ENCODE measurements at places on chromosomes 4 and X. TPM values are rescaled to one million over a fixed set of nuclear protein-coding genes. Genes with fewer than 3 reads are reported as not detected.
A peak's percentile ranks its signal among the peaks of the same experiment; 100 is the strongest.

Gene MMRN1
- total RNA-seq = not detected

Gene TMSB15C
- 1.8 TPM for total RNA-seq

Gene SPACA5
- total RNA-seq = not detected

Gene KANTR
- total RNA-seq = 1.3 TPM

Gene AFM
- not detected for total RNA-seq

Gene CTAG2
- not detected for total RNA-seq

Gene ESX1
- not detected for total RNA-seq

GRCh38 chr4:186068581-186069348, at the start of gene TLR3:
TLR3 (plus strand) TSS chr4:186069156; CDS start chr4:186076620, 7,464 bp downstream.
- DNase-seq = peak; percentile 61

- DNase-seq = no peak
Measured at GRCh38 chr4:123343400-123344041, 53.1 kb upstream of the SPRY1 start.

DNA sequence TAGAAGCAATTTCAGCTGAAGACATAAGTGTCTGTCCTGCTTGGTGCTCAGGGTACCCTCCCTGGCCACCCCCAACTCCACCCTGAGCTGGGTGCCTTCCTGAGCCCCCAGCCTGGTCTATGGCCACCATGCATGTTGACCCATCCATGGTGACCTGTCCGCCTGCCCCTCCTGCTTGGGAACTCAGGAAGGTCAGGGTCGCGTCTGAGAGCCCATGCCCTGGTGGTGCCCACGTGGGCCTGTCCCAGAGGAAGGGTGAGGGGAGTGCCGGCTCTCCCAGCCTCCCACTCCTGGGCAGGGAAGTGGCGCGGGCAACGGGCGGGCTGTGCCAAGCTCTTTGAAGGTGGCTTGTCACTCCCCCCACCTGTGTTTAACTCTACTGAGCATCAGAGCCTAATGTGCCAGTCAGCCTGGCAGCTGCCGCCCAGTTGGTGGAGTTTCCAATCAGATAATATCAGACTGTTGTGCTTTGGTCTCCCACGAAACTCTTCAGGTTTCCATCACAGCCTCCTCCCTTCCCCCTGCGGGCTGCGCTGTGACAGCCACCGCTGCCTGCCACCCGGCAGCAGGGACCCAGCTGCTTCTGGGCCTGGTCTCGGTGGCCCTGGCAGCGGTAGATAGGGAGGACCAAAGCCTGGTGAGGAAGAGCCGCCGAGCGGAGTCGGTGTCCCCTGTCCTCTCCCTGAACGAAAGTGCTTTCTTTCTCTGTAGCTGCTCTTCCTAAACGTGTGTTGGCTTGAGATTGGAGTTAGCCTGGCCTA, 4.8 kb downstream of the SH3BP2 start:
- no peak for DNase-seq

DNA sequence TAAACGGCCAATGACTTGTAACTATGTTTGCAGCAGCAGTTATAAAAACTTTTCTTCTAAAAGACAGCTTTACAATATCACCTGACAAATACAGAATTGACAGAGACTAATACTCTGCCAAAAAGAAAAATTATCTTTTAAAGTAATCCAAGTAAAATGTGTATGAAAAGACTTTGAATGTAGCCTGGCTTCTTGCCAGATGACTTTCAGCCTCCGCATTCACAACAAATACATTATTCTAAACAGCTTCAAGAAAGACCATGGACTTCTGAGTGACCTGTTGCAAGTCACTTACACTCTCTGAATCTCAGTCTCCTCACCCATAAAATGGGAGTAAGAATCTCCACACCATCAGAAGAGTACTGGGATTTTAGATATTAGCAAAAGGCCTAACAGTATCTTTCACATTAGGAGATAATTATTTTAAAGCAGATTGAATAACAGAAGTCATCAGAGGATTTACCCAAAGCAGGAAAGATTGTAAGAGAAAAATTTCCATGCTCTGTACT, 2.5 kb downstream of the ADAMTS3 start:
- DNase-seq = no peak

DNA sequence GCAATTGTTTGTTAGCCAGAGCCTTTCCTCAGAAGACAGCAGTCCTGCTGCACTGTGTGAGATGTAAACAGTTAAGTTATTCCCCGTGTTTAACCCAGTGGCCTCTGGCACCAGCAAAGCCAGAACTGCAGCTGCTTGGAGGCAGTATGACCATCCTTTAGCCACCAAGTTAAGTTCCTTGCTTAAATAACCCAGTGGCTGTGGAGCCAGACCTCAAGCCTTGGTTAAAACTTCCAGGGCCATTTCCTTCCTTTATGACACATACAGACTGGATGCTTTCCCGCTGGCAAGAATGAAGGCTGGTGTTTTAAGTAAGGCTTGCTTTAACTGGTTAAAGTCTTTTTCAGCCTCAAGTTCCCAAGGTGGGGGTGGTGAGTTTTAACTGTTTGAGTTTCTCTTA, 379.8 kb downstream of the DCAF12L2 start:
- no peak for DNase-seq

GRCh38 chr4:99157478-99157935, 13.4 kb upstream of the ADH4 start:
- DNase-seq = no peak

GRCh38 chr4:175935016-175935661, 123.1 kb upstream of the GPM6A start:
- DNase-seq = no peak

DNA sequence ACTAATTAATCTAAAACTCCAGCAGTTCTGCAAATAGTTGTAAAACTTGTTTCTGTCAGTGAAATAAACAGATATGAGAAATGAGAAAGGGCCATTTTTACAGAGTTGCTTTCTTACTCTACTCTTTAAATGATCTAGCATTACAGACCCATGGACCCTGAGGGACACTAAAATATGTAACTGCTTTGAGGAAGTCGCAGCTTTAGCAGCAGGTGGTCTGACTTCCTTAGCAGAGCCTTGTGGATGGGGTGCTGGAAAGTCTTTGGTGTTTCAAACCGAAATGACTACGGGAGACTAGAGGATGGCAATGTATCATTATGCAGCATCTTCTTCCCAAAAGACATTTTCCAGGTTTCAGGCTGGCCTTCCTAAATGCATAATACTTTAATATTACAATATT, 18.7 kb downstream of the SHISA3 start:
- no peak for DNase-seq

- DNase-seq = no peak
Measured at GRCh38 chrX:39725114-39725513, 372.6 kb downstream of the BCOR start.

DNA sequence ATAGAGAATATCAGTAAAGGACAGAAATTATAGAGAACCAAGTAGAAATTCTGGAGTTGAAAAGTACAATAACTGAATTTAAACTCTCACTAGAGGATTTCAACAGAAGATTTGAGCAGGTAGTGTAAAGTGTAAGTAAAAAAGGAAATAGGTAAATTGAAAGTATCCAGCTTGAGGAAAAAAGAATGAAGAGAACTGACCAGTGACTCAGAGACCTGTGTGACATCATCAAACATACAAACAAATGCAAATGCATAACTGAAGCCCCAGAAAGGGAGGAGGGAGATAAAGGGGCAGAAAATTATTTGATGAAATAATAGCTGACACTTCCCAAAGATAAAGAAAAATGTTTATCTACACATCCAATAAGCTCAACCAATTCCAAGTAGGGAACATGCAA, 8.3 kb upstream of the SPON2 start:
- no peak for DNase-seq

DNA sequence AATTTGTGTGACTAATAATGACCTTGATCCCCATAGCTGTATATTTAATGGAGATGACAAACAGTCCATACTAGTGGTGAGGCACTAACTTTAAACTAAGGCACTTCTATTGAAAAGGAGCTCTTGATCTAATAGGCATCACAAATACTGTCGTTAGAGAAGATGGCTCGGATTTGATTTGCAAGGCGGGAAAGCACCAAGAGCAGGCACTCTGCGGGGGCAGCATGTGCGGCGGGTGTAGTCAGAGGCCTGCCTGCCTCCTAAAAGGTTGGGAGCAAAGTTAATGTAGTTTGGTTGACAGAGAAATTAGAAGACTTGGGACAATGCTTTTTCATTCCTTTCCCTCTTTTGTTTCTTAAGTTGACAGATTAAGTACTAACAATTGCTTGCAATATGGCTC, 278.8 kb downstream of the CFAP299 start:
- DNase-seq = no peak

DNA sequence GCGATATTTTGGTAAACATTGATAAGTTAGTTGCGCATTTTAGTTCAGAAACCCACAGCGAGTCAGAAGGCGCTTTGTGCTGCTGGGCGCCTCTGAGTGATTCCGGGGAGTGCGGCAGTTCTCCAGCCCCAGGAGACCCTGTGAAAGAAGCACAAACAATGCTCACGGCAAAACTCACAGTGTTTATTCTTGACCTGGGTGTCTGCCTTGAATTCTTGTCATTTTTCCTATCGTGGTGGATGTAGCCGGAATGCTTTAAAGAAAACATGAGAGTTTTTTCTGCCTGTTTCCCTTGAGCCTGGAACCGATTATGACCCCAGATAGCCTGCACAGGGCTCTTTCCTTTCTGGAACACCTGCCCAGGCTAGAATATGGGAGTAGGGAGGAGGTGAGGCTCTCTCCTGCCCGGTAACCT, 6.7 kb downstream of the TBL1X start:
- no peak for DNase-seq

DNA sequence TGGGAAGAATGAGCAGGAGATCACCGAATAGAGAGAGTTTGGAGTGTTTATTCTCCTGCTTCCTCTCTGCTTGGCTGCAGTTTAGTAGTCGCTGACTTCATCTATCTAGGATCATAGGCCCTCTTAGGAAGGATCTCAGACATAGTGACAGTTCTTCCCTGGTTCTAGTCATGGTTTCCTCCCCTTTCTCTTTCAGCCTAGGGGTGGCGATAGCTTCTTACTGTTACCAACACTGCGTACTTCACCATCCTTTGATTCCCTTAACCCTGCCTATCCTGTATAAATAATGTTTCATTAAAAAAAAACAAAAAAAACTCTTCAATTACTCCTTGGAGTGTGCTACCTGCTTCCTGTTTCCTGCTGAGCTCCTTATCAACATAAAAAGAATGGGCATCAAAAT, 103.8 kb downstream of the DDX53 start:
- no peak for DNase-seq

- DNase-seq = no peak
Measured at GRCh38 chr4:26826721-26827120, 33.9 kb upstream of the STIM2 start.

- peak; percentile 30 for DNase-seq
Measured at GRCh38 chr4:109721033-109721432, 8.8 kb downstream of the PLA2G12A start.

DNA sequence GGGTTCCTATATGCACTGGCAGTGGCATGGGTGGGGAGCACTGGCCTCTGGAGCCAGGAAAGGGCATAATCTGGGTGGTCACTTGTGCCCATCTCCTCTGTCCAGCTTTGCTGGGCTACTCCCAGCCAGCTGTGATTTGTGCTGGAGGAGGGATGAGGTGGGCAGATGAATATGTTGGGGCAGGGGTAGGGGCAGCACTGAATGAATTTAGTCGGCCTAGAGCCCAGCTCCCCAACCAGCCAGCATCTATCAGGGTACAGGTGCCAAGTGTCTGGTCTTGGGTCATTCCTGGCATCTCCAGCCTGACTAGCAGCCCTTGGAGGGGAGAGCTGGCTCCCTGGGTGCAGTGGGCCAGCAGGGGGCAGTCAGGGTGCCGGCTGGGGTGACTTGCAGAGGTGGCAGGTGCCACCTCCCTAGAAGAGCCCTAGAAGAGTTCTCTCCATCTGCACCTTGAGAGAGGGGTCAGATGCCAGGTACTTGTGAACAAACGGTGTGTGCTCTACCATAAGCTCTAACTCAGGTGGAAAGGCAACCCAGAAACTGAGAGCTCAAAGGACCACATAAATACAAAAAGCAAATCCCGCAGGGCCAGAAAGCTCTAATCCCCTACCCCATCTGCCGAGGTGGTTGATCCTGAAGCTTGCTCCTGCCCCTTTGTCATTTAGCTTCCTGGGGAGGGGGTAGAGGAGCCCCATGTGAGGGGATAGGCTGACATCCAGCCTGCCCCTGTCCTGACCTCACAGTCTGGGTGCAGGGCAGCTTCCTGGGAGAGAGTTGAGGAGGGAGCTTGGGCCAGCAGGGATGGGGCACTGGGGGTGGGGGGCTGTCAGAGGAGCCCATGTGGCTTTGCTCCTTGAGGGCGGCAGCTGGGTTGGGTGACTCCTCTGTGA, 2.2 kb downstream of the SORCS2 start:
- peak; percentile 65 for DNase-seq

GRCh38 chr4:138162259-138162658, 79.9 kb downstream of the SLC7A11 start:
- no peak for DNase-seq

DNA sequence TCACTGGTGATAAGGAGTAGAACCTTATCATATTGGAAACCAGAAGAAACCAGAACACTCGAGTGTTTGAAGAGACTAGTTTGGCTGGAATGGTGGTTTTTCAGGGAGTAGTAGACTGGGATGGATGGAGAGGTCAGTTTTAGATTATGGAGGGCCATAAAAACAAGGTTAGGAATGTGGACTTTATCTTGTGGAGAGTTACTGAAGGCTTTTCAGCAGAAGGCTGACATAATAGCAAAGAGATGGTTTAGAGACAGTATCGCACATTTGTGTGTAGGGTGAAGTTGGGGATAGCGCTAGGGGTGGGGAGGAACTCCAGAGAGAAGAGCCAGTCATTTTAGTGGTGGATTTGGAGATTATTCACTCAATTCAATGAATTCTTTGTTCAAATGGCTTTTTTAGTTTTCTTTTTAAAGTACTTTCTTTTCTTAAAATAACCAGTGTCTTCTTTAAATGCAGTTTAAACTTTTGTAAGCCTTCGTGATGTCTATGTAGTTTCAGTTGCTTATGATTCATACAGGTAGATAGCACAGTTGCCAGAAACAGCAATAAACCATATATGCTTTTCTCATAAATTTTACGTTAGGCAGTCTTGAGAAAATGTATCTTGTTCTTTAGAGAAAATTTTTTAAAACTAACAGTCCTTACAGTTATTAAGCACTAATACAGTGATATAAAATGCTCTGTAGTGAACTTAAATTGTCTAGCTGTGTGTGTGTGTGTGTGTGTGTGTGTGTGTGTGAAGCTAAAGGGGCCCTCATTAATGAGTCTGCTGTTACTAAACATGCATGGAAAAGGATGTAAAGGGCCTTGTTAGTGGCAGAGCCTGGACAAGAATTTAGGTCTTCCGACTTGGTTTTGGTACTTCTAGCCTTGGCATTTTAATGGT, 3.8 kb downstream of the ARHGAP10 start:
- DNase-seq = peak; percentile 34

- no peak for DNase-seq
Measured at GRCh38 chr4:189511581-189511980, 429.1 kb upstream of the FRG1 start.

GRCh38 chrX:72018277-72019112, 107.8 kb downstream of the NHSL2 start:
- DNase-seq = peak; percentile 93

GRCh38 chr4:48266781-48267180, 2.9 kb downstream of the TEC start:
- DNase-seq = no peak

DNA sequence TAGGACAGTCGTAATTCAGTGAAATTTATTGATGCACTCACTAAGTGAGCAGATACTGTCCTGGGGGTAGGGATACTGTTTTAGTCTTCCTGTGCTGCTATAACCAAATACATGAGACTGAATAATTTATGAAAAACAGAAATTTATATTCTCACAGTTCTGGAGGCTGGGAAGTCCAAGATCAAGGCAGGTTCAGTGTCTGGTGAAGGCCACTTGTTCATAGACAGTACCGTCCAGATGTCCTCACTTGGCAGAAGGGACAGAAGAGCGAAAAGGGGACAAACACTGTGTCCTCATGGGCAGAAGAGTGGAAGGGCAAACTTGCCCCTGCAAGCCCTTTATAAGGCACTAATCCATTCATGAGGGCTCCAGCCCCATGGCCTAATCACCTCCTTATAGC, 45.6 kb downstream of the PGRMC2 start:
- no peak for DNase-seq

GRCh38 chrX:11462648-11463047, 169.4 kb downstream of the AMELX start:
- no peak for DNase-seq

All from GM23248 (cell line).